ENCODE measurements at places on chromosomes 3 and 15.

GRCh38 chr15:67755936-67756335 is 69.4 kb upstream of the SKOR1 start:
- no peak for DNase-seq

GRCh38 chr15:40409366-40409765 is 3.8 kb downstream of the IVD start:
- DNase-seq = no peak

DNA sequence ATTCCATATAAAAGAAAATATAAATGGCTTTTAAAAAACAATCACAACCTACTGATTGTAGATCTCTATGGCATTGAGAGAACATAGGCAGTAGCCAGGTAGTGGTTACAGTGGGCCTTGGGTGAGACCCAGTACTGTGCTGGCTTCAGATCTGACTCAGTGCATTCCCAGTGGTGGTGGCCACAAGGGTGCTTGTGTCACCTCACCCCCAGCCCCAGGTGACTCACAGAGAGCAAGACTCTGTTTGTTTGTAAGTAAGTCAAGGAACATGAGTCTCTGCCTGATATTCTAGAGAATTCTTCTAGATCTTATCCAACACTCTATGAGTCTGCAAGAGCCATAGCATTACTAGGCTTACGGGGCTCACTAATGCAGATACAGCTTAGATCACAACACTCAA is 118.8 kb upstream of the AZI2 start:
- DNase-seq = no peak

DNA sequence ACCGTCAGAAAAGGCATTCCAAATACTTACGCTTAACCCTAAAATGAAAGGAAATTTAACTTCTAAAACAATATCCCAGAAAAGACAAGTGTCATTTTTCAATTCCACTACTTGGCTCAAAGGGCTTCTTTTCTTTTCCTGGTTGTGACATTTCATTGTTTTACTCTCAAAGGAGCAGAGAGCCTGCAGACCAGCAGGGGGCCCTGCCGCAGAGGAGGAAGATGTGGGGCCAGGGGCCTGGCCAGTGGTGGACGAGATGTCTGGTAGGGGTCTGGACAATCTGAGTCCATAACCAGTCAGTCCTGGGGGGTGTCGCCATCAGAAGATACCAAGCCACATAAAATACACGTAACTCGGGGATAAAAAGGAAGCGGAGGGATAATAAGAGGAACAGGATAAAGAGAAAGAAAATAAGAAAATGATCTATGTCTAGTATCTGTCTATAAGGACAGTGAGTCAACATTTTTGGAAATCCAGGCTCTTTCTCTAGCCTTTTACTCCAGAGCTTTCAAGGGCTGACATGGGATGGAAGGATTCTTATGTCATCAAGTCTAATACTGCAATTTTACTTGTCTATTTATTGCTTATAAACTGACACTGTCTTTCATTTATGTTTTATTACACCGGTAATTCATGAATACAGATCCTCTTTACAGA is 54.2 kb upstream of the ARHGEF3 start:
- DNase-seq = no peak

DNA sequence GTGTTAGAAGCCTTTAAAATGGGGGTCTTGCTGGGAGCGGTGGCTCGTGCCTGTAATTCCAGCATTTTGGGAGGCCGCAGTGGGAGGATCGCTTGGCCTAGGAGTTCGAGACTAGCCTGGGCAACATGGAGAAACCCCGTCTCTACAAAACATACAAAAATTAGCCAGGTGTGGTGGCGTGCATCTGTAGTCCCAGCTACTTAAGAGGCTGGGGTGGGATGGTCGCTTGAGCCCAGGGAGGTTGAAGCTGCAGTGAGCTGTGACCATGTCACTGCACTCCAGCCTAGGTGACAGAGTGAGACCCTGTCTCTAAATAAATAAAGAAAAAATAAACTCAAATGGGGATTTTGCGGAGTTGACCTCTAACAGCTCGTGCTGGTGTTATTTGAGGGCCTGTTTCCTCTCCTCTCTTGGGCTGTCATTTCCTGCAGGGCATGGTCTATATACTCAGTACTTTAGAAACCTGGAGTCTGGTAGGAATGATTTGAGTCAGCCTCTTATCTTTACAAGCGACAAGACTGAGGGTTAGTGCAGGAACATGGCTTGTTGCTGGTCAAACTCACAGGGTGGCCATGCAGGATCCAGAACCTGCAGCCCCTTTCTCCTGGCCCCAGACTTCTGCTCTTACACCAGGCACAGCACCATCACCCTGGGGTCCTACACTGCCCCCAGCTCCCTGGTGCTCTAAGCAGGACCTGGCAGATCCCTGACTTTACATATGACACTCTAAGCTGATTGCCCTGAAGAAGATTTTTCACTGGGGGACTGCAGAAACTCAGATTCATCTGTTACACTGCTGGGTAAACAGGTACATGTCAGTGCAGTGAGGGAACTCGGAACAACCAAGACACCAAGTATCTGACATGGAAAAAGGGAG is 15.1 kb downstream of the EHD4 start:
- no peak for DNase-seq

- no peak for DNase-seq
Observed at GRCh38 chr3:107283948-107284347, 93.3 kb upstream of the CCDC54 start.

DNA sequence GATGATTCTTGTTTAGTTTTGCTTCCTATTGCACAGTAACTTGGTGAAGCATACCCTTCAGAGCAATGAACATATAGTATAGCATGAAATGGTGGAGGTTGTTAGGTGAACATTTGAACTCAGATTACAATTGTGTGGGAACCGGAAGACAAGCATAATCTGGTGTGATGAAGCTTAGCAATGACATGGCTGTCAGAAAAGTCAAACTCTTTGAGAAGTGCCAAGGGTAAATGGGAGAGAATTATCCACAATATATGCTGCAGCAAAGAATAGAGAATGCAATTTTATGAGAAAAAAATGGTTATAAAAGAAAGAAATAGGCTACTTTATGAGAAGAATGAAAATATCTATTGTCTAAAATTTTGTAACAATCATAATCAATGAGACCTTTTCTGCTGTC is 1536.7 kb downstream of the SI start:
- no peak for DNase-seq

DNA sequence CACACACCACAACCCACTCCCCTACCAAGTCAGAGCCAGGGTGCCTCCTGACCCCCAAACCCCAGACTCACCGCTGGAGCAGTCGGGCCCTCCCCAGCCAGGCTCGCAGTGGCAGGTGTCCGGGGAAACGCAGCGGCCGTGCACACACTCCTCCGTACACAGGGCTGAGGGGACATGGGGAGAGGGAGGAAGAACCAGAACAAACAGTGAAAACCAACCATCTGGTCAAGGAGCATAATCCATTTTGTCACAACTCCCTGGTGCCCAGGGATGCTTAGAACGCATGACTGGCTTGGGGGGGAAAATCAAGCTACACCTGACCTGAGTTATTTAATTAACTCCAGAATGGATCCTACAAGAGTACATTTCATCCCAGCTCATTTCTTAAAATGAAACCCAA is 159.2 kb downstream of the MEGF11 start:
- no peak for DNase-seq

- DNase-seq = no peak
Observed at GRCh38 chr3:140443073-140443472, 234.8 kb upstream of the TRIM42 start.

DNA sequence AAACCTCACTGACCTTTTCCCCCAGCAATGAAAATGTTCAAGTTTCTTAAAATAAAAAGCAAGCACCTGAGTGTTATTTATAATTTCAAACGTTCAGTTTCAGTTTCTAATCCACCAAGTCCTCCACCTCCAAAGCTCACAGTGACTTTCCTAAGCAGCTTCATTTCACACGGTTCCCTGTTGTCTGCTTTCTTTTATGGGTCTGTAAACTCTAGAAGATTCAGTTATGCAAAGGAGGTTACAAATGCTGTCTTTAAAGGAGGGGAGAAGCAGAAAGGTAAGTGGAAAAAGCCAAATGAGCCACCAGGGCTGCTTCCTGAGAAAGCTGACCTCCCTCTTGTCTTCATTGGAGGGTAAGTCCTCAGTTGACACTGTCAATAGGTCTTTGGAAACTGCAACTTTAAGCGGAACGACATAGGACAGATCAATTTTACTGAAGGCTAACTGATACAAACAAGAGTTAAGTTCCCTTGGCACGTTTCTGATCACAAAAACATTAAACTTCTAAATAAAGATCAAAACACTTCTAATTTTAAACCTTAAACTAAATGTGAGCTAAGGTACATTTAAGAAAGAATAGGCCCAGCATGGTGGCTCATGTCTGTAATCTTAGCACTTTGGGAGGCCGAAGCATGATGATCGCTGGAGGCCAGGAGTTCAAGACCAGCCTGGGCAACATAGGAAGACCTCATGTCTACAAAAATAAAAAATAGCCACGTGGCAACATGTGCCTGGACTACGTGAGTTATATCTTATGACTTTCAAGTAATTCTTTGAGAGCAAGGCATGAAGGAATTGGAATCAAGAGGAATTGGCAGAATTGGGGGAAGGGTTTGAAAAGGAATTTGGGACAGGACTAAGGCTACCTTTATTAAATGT is 151.9 kb upstream of the UBE2E1 start:
- DNase-seq = no peak

- no peak for DNase-seq
Observed at GRCh38 chr3:144760831-144761230, 789.2 kb downstream of the DIPK2A start.

DNA sequence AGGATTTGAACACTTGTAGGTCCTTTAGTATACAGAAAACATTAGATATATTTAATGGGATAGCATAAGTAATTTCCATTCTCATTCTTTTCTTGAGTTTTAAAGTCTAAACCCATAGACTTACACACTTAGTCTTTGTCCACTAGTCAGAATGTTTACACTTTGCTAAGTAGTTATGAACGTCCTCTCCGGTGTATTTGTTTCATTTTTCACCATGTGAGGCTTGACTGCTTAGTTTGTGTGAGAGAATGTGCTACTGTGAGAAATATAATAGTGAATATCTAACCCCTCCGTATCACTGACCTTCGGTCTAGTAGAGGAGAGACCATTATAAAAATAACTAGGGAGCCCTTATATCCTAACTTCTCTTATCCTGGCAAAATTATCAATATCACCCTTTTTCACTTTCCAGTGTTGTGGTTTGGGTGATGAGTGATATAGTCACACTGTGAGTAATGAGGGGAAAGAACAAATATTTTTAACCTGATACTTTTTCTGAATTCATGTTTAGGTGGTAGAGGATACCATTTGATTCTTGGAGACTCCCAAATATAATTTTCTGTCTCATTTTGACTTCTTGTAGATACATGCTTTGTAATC is 122.4 kb downstream of the UBE2E2 start:
- no peak for DNase-seq

- no peak for DNase-seq
Observed at GRCh38 chr3:10949197-10949596, 43.4 kb upstream of the SLC6A1 start.

- no peak for DNase-seq
Observed at GRCh38 chr3:89173546-89173945, 66.1 kb downstream of the EPHA3 start.

- no peak for DNase-seq
Observed at GRCh38 chr3:127739347-127740135, 66.8 kb downstream of the ABTB1 start.

- no peak for DNase-seq
Observed at GRCh38 chr15:79816571-79816970, 80.2 kb downstream of the MTHFS start.

- peak; percentile 70 for DNase-seq
Observed at GRCh38 chr15:92810418-92811138, 89.5 kb upstream of the CHD2 start.

DNA sequence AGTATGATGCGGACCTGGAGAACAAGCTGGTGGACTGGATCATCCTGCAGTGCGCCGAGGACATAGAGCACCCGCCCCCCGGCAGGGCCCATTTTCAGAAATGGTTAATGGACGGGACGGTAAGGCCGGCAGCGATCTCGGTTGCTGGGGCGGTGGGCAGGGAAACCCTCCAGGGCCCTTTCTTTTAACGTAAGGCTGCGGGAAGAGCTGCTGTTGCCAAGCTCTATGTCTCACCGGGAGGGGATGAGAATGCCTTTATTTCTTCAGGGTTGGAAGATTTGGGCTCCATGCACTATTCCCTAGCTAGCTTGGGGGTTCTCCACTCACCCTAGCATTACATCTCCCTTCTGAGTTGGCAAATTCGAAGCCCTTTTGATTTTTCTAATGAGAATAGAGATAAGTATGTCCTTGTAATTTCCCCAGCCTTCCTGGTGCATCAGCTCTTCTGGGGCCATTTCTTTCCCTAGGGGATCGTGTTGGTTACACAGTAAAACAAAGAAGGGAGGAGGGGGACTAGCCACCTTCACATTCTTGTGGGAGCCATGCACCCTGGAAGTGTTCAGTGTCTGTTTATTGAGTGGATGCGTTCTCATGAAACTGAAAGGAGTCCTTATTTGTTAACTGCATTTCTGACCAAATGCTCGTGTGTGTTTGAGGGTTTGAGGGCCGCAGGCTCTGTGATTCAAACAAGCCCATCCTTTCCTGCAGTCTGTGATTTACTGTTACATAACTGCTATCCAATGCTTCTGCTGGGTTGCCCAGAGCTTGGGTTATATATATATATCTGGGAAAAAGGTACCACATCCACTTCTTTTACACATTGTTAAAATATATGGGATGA is 982 bp downstream of the TAGLN3 start:
- DNase-seq = no peak

DNA sequence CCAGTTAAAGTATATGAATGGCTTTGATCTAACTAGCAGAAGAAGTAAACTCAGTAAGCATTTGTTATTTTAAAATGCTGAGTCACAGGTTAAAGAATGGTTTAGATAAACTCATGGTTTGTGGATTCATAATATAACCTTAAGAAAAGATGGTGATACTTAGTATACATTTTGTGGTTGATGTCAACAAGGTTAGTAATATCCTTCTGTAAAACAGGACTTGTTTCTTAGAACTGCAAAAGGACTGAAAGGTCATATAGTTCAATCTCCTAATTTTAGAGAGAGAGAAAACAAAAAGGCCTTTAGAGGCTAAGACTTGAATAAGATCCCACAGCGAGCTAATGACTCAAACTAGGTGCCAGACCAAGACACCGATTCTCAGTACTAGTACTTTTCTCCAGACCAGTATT is 50.0 kb downstream of the STRIT1 start:
- no peak for DNase-seq

- no peak for DNase-seq
Observed at GRCh38 chr3:151901644-151902285, 28.3 kb downstream of the SUCNR1 start.

- no peak for DNase-seq
Observed at GRCh38 chr3:6266135-6266534, 594.8 kb upstream of the GRM7 start.

GRCh38 chr3:9012521-9012920 is 49.2 kb upstream of the RAD18 start:
- DNase-seq = no peak

DNA sequence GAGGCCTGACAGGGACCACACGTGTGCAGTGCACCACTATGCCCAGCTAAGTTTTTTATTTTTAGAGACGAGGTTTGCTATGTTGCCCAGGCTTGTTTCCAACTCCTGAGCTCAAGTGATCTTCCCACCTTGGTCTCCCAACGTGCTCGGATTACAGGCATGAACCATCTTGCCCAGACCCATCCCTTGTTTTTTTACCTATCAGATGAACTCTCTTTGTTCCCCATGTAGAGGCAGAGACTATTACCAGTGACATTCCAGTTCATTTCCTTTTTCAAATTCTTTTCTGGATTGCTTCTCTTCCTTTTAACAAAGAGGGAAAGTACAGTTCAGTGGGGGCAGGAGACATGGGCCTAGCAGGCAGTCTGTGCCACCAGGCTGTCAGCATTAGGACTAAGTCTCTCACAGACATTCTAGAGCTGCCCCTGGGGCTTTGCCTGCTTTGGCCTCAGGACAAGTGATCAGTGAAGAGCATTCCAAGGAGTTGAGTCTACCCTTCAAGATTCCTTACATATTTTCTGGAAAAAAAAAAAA is 103.5 kb upstream of the SLC7A14 start:
- DNase-seq = peak; percentile 81

- DNase-seq = no peak
Observed at GRCh38 chr15:58524247-58524646, 92.5 kb downstream of the LIPC start.
